ENCODE measurements at places on chromosomes 7 and 10.

DNA sequence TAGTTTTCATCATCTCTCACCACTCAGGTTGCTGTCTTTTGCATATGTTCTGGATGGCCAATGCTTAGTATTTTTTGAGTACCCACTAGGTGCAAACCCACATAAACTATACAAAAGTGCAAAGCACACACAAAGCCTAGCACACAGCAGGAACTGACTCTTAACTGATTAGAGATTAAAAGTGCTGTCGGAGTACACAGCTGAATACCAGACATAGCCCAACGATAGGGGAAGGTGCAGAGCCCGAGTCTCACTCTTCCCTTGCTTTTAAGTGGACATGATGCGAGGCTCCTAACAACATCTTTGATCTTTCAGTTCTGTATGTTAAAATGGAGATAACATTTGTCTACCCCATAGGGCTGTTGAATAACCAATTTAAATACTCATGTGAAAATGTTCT lies 90.8 kb downstream of the DPY19L1 start:
- no peak for DNase-seq

DNA sequence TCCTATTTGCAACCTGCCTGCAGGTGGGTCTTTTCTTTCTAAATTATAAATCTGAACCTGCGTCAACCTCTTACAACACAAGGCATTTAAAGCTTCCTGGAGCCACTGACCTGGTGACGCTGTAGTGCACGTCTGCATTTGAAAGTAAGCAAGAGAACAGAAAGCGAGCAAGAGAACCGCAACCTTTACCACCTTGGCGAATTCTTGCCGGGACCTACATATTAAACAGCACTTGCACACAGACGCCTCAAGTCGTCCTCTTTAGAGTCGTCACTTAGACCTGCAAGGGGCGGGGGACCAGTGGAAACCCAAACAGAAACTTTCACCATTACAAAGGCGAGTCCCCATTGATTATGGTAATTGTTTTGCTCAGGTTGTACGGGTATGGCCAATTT lies 9.5 kb downstream of the GLI3 start:
- peak; percentile 47 for DNase-seq

- DNase-seq: no peak
These were observed 520.6 kb downstream of the GALNT17 start for GRCh38 chr7:71652510-71652909.

DNA sequence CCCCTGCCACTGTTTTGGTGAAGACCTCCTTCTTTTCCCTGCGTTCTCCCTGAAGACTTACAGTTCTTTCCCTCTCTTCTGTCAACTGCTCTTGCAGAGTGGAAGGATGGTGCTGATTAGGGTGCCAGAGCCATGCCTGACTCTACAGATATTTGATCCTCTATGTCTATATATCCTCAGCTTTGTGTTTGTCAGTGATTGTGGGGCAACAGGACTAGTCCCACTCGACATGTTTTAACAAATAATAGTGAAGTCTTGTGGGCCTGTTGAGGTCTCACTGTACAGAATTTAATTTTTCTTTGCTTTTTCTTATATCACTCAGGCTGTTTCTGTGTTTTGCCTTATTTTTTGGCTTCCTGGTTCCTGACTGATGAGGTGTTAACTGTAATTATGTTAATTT lies 5.0 kb downstream of the PLEKHA1 start:
- DNase-seq: no peak

GRCh38 chr10:102225646-102226541 lies at the start of gene ELOVL3:
Gene ELOVL3, plus strand, starts transcription at chr10:102226299. Its CDS starts 250 bp downstream, at chr10:102226549.
- peak; percentile 97 for DNase-seq

DNA sequence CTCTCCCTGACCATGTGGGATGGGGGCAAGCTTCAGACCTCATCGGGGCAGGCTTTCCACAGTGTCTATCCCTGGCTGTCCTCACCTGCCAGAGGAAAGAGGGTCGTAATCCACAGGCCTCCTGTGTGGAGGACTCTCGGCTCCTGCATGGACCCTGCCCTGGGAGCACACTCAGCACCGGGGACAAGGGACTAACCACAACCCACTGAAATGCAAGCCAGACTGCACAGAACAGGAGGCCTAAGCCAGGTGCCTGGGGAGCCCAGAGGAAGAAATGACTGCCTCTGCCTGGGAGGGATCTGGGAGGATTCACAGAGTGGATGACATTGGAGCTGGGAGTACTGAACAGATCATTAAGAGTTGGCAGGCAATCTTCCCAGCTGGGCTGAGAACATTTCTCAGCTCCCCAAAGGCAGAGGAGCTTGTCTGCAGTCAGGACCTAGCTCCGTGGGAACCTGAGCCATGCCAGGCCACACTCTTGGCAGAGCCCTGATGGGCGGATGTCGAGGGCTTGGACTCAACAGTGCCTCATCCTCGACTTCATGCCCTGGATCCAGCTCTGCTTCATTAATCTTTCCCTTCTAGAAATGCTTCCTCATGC lies 213.4 kb downstream of the USP6NL start:
- DNase-seq: no peak

DNA sequence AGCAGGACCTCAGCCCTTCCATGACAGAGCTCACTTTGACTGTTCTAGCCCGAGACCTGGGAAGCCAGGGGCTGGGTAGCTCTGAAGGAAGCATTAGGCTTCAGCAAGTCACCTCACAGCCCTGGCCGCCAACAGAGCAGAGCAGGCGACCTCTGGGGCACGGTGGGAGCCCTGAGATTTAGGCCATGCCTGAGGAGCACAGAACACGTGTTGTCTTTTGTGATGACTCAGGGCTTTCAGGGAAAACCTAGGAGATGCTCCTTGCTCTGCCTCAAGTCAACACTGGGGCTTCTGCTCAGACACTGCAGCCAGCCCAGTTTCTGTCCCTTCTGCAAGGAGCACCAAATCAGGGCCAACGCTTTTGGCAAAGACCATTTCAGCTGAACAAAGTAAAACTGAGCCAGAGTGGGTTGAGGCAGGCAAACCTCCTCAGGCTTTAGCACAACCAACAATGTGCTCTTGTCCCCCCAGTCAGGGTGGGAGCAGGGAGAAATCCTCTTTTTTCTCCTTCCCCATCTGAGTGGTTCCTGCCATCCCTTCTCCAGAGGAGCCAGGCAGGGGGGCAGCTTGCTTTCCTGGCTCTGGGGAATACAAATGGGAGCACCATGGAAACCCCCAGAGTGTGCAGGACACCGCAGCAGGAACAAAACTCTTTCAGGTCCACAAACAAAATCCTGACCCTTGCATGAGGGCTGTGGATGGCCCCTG lies 14.4 kb downstream of the CAMK2G start:
- no peak for DNase-seq

GRCh38 chr7:106345421-106346166 lies 60.8 kb upstream of the NAMPT start:
- DNase-seq: no peak

DNA sequence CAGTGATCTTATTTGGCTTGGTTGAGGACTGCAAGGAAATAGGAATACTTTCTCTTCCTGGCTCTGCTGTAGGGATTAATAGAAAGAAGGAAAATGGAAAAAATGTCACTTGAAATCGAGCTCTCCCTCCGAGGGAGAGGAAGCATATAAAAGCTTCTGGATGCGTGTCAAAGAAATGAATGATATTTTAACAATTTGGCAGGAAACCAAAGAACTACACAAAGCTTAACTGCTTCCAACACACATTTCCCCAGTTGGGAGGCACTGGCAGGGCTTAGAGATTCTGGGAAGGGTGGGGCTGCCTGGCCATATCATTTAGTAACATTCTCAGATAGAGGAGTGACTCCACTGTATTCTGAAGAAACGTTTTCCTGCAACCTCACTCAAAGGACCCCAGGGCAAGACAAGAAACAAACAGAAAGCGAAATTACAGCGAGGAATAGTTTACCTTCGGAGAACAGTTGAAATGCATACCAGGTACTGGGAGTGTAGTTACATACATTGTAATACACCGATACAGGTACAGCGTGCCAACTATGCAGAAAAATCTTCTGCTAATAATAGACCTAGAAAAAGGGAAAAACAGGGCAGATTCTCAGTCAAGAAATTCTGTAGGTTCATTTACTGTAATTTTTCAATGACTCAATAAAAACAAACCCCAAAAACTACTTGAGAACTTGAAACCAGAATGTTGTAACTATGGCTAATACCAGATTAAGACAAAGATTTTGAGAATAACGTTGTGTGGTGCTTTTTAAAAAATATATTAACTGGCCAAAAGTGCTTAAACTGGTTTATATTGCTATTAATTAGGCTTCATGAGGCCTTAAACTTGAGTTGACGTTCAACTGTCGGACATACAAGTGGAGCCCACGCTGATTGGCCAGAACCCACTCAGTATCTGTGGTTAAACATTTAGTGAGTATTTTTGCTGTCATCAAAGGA lies 75.7 kb upstream of the ASAH2 start:
- DNase-seq: peak; percentile 11

DNA sequence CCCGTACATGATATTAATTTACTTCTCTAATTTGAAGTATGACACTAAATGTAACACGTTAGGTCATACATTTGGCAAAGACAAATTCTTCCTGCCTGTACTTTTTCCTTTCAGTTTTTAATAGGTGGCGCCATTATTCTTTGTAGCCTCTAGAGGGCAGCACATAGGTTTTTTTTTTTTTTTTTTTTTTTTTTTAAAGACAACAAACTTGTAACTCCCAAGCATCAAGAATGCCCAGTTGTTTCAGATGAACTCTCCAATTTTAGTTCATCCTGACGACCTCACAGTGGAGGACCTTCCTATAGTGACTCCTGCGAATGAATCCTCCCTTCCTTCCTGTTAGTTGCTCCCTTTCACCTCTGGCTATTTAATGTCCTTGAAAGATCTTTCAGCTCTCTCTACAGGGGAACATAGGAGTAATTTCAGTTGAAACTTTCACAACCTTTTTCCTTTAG lies 139.3 kb upstream of the HDAC9 start:
- DNase-seq: peak; percentile 55

GRCh38 chr7:151484971-151485707 lies 34.6 kb downstream of the RHEB start:
- no peak for DNase-seq

Measured in HAP-1 (cell line).